ENCODE measurements at places on chromosomes 3 and 15.

DNA sequence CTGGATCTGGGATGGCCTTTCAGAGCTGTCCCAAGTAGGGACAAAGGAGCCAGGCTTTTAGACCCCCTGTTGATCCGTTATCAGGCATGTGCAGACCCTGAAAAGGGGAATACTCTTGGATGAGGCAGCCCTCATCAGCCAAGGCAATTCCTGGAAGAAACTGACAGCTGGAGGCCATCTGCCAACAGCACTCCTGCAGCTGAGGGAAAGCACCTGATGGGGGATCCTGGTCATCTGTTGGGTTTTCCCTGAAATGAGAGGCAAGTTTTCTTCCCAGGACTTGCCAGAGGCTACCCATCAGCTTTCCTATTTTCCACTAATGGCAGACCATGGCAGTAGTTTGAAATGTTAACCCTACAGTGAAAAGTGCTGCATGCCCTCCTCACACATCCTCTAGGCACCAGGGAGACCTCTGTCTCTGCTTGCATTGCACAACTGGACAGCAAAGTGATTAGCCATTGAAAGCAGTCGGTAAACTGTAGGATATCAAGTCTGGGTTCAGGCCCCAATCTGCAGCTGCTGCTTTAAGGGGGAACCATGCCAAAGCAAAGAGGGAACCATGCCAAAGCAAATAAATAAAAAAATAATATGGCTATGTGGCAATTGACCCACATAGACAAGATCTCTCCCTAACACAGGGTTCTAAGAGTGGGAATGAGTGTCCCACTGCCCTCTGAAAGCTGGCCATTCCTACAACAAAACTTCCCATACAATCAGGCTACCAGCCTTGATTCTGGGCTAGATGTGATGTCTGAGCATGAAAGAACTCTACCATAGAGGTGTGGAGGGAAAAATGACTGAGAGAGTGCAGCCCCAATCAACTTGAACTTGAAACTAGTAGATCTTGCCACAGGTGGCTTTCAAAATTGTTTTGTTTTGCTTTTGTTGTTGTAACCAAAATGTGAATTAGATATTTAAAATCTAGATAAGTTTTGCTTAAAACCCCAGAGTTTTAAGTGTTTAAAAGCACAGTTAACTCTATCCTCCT lies 232.0 kb upstream of the STT3B start:
- peaks cover 4% of the 10 kb centered on the region for H3K27me3 ChIP-seq
- no peaks in the 10 kb centered on the region for H3K36me3 ChIP-seq
- H3K27ac ChIP-seq: no peak overlapping the region
- DNase-seq: no peak
- no peak overlapping the region for H3K4me3 ChIP-seq

- DNase-seq: no peak
- H3K4me1 ChIP-seq: no peaks in the 10 kb centered on the region
- H3K27ac ChIP-seq: no peak overlapping the region
- H3K36me3 ChIP-seq: no peaks in the 10 kb centered on the region
Observed at GRCh38 chr3:119148493-119149180, 2.7 kb downstream of the TEX55 start.

- H3K36me3 ChIP-seq: peaks cover 4% of the 10 kb centered on the region
- H3K4me1 ChIP-seq: peaks cover 4% of the 10 kb centered on the region
- no peak overlapping the region for H3K4me3 ChIP-seq
- DNase-seq: no peak
- peaks cover 2% of the 10 kb centered on the region for H3K27me3 ChIP-seq
Observed at GRCh38 chr3:123818324-123818920, 65.7 kb downstream of the MYLK start.

GRCh38 chr15:62124176-62124972 lies 40.7 kb downstream of the C2CD4B start:
- H3K27ac ChIP-seq: peak overlapping the region; percentile 72
- H3K36me3 ChIP-seq: no peaks in the 10 kb centered on the region
- no peak overlapping the region for H3K4me3 ChIP-seq
- no peaks in the 10 kb centered on the region for H3K27me3 ChIP-seq
- H3K4me1 ChIP-seq: peaks cover 50% of the 10 kb centered on the region

- no peak overlapping the region for H3K4me3 ChIP-seq
- no peaks in the 10 kb centered on the region for H3K4me1 ChIP-seq
- H3K27ac ChIP-seq: no peak overlapping the region
- no peaks in the 10 kb centered on the region for H3K27me3 ChIP-seq
- peaks cover 4% of the 10 kb centered on the region for H3K36me3 ChIP-seq
Observed at GRCh38 chr3:16151109-16151508, 23.4 kb upstream of the GALNT15 start.

DNA sequence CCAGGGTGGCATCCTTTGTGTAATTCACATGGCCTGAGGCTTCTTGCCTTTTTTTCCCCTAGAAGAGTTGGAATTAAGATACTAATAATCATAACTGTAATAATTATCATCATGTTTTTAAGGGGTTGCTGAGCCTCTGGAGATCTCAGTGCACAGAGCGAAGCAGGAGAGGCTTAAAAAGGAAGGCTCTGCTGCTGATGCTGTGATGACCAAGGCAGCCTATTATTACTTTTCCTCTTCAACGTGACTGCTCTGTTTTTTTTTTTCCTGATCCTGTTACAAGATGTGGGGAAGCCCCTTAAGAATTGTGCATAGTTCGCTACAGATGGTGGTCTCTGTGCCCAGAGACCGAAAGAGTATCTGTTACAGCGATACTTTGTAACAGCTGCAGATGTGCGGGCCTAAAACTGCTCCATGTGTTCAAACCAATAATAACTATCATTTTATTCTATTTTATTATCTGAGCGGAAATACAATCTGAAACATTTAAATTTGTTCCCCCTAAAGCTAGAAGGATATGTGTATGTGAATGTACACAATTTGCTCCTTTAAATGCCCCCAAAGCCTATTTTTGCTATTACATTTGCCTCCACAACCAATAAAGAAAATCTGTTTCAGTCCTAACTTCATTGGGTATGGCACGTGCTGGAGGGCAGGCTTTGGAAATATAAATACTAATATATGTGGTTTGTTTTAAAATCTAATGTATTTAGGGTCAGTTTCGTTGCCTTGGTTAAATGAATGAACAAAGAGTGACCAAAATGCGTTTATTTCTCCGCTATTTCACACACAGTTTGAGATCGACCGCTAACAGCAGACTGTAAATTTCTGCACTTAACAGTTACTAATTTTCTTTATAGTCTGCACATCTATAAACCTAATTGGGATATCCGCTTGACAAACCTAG lies 4.6 kb downstream of the SHOX2 start:
- H3K36me3 ChIP-seq: no peaks in the 10 kb centered on the region
- H3K27ac ChIP-seq: no peak overlapping the region
- no peak for DNase-seq
- H3K27me3 ChIP-seq: peaks cover 29% of the 10 kb centered on the region

DNA sequence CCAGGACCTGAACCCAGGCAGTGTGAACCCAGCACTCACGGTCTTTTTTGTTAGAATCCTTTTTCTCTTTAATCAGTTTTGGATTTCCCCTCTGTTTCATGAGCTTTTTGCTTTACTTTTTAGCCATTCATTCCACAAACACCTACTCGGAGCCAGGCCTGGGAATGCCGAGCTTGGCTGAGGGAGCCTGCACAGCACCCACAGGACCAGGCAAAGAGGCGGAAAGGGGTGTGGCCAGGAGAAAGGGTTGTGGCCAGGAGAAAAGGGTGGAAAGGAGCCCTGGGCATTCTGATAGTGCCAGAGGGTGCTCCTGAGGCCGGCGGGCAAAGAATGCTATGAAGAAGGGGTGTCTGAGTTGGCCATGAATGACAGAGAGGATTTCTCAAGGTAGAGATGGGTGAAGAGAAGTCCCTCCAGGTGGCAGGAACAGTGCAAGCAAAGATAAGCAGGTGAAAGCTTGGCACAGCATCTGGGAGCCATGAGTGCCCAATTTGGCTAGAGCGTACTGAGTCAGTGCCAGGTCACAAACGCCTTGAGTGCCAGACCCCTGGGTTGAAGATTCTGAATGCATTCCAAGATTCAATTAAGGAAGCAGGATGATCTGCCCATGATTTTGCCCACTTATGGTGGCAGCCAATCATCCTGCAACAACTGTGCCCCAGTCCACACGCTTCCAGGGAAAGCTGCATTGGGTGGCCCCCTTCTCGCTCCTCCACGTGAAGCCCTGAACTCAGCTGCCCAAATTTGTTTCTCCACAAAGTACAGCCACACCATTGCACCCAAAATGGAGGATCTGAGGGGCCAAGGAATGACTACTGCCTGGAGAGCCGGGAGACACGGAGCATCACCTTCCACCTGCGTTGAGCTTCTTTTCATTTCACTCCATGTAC lies 157.2 kb downstream of the XXYLT1 start:
- peak overlapping the region; percentile 23 for H3K4me3 ChIP-seq
- H3K4me1 ChIP-seq: peaks cover 39% of the 10 kb centered on the region
- no peak for DNase-seq

Measured in endothelial cell (in vitro differentiated cells).